ENCODE measurements at places on chromosomes 5 and 9.

DNA sequence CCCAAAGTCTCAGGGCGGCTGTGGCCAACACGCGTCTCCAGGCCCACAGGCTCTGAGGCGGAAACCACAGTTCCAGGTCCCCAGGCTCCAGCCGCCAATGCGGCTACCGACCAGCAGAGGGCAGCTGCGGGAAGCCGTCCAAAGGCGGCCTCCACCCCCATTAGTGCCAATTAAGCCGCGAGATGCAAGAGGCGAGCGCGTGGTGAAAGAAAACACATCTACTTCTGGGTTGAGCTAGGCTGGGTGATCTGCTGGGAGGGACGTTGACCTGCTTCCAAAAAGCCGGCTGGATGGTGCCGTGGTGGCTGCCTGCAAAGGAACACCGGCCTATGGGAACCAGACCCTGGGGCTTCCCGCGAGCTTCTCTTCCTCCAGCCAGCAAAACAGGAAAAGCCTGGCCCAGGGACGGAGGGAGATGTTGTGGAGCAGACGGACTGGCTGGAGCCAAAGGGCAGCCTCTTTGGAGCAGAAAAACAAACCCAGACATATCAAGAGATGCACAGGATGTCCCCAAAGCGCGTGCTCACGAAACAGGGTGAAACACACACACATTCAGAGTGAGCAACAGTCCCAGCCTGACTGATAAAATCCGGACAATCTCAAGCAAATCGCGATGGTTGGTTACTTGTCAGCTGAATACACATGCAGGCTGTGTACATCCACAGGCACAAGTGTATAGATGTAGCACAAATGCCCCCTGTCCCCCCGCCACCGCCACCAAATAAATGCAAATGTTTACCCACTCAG lies 187.1 kb upstream of the BRINP1 start:
- DNase-seq = no peak

GRCh38 chr9:81724242-81724889 lies 35.0 kb upstream of the TLE1 start:
- DNase-seq = no peak

DNA sequence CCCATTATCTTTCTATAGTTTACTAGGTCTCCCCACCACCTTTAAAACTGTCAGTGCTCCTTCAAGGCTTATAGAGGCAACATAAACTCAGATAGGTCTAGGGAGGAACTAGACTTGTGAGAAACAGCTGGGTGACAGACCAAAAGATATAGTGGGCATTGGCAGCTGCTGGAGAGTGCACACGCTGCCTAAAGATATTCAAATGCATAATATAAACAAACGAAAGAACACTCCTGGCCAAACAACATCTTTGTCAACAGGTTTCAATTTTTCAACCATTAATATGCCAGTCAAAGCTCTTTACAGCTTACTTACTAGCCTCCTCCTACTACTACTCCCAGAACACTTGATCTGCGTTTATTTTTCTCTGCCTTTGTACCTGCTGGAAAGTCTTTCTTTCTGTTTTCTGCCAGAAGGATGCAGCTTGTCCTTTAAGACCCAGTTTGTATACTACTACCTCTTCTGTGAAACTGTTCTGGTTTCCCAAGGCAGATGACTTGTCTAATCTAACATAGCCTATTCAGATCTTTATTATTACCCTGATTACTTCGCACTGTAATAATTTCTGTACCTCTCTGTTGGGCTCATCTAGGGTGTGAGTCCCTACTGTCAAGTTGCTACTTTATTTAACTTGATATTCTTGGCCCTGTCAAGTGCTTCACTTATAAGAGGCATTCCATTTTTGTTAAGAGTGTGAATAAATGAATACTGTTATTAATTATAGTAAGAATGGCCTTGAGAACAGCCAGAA lies 14.3 kb downstream of the KDM3B start:
- DNase-seq = no peak

- no peak for DNase-seq
Measured at GRCh38 chr9:88804254-88804596, 187.0 kb upstream of the S1PR3 start.

- DNase-seq = no peak
Measured at GRCh38 chr9:137671721-137672120, 52.9 kb downstream of the EHMT1 start.

Measured in AML-193 (cell line).